ENCODE measurements at places on chromosomes 6 and 20.

GRCh38 chr20:45307076-45307640, 518 bp downstream of the RBPJL start:
- no peak for DNase-seq

DNA sequence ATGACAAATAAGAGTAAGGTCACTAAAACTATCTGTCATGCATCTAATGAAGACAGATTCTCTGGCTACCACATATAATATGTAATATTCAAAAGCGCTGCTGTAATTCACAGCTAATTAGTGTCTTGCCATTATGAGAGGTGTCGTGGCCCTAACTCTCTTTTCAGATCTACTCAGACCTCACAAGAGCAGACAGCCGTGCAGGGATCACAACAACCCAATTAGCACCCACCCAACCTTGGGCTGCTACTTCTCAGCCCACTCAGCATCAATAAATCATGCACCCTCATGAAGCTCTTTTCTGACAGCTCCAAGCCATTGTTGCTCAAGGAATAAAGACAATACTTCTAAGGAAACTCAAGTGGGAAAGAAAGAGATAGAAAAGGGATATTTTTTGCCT, 61.5 kb downstream of the FRK start:
- no peak for DNase-seq

DNA sequence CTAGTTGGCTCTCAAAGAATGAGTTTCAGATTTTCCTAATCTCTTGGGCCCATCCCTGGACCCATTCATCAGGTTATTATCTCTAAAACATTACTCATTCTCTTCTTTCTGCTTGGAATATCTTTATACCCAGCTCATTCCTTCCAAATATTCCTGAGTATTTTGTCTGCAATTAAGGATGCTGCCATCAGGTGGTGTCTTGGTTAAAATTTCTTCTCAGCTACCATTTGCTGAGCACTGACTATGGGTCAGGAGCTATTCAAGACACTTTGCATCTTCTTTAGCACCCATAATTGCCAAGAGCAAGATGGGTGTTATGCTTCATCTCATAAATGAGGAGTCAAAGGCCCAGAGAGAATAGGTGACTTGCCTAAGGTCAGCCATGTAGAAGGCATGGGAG, 8.4 kb downstream of the SUN5 start:
- DNase-seq, result no peak

- no peak for DNase-seq
Observed at GRCh38 chr6:121492536-121492935, 57.1 kb downstream of the GJA1 start.

- peak; percentile 63 for DNase-seq
Observed at GRCh38 chr20:1764136-1765033, 106.8 kb upstream of the SIRPG start.

- DNase-seq, result no peak
Observed at GRCh38 chr20:56845546-56846086, 216.5 kb downstream of the TFAP2C start.

DNA sequence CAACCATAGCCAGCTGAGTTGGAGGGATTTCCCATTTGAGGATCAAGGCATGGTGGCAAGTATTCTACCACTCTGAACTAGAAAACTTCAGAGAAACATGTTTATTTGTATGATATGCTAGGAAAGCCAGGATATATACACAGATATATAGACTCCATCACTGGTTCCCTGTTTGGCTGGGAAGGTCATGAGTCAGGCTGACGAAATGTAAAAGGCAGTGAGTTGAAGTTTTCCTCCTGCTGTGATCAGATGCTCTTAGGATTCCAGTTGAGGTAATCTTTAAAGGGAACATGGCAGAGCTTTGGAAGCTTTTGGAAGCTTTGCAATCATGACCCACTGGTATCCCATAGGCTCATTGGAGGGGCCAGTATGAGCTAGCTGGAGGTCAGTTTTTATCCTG, 1369.1 kb downstream of the EPHA7 start:
- DNase-seq, result no peak

- no peak for DNase-seq
Observed at GRCh38 chr6:21744331-21744730, 150.8 kb downstream of the SOX4 start.

DNA sequence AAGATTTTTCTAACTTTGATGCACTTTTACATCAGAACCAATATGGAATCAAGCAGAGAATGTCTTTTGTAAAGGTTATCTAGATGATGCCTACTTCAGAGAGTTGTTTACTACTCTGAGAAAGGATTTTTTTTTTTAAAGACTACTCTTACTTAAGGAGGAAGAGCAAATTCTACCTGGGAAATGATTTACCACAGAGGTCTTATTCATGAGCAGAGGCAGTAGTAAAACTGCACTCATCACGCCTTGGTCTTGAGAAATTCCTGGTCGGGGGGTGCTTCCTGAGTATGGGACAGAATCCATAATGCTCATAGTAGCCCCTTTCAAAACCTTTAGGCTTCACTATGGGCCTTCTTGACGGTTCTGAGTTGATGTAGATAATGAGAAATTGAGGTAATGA, 241.8 kb upstream of the PREP start:
- no peak for DNase-seq

GRCh38 chr6:147933224-147933623, 409.4 kb upstream of the SASH1 start:
- DNase-seq, result no peak

GRCh38 chr6:6556738-6557503, 31.6 kb upstream of the LY86 start:
- peak; percentile 37 for DNase-seq

GRCh38 chr20:9137001-9137400, 68.1 kb downstream of the PLCB4 start:
- no peak for DNase-seq

- peak; percentile 49 for DNase-seq
Observed at GRCh38 chr6:2877960-2878359, 25.1 kb downstream of the SERPINB9 start.

GRCh38 chr20:62430866-62431447, 3.6 kb upstream of the RBBP8NL start:
- no peak for DNase-seq

DNA sequence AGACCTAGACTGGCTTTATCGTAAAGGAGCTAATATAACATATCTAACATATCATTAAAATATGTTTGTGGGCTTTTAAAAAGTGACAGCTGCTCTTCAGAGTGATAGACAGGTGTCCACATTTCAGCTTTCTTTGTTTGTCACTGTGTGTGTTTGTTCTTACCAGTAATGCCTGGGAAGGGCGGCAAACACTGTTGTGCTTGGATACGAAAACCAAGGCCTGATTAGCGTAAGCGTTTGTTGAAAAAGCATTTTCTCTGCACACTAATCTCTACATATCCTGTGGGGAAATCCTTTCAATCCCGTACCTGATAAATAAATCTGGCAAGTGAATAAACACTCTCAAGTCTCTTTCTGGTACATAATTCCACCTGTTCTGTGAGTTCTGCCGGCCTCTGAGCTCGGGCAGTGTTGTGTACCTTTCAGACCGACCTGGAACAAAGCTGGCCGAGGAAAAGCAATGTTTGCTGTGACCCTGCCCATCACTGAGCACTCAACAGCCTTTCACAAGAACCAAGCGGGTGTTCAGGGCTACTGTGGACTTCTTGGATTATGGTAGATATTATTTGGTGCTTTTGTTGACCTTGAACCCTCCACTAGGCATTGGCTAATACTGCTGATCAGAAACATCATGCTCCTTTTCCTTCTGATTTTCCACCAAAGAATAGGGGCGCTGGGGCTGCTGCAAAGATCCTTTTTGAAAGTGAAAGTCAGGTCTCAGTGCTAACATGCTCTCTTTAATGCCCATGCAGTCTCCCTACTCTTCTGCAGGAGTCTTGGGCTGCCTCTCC, 100.4 kb downstream of the CD83 start:
- DNase-seq, result no peak

- DNase-seq, result no peak
Observed at GRCh38 chr20:20344476-20344875, 23.4 kb upstream of the INSM1 start.

DNA sequence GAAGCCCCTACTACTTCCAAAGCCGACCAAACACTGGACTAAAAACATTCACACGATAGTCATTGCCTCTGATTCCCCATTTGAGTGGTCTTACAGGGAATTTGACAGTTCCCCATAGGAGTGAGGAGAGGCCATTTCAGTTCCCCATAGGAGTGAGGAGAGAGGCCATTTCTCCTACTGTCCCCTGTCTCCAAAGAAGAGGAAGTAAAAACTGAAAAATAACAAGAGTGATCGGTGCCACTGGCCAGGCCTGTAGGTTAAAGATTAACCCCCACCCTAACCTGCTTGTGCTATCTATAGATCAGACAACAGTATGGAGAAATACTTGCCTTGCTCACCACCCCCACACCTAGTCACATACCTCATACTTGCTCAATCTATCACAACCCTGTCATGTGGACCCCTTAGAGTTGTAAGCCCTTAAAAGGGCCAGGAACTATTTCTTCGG, 204.0 kb upstream of the MOCS1 start:
- no peak for DNase-seq

DNA sequence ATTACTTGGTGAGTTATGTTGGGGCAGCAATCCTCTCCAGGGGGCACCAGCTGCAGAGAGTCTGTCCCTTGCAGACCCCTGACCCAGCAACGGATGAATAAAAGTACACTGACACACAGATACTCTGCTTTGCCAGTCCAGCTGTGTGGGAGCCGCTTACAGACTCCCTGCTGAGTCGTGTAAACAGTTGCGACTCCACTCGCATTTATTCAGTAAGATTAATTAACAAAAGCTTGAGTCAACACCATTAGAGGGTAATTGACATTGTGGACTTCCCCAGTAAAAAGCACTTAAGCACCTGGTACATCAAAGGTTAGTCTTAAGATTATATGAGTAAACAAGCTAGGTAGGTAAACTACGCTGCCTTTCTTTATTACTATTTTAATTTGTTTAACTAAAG, 92.0 kb upstream of the TMEM181 start:
- DNase-seq, result no peak

DNA sequence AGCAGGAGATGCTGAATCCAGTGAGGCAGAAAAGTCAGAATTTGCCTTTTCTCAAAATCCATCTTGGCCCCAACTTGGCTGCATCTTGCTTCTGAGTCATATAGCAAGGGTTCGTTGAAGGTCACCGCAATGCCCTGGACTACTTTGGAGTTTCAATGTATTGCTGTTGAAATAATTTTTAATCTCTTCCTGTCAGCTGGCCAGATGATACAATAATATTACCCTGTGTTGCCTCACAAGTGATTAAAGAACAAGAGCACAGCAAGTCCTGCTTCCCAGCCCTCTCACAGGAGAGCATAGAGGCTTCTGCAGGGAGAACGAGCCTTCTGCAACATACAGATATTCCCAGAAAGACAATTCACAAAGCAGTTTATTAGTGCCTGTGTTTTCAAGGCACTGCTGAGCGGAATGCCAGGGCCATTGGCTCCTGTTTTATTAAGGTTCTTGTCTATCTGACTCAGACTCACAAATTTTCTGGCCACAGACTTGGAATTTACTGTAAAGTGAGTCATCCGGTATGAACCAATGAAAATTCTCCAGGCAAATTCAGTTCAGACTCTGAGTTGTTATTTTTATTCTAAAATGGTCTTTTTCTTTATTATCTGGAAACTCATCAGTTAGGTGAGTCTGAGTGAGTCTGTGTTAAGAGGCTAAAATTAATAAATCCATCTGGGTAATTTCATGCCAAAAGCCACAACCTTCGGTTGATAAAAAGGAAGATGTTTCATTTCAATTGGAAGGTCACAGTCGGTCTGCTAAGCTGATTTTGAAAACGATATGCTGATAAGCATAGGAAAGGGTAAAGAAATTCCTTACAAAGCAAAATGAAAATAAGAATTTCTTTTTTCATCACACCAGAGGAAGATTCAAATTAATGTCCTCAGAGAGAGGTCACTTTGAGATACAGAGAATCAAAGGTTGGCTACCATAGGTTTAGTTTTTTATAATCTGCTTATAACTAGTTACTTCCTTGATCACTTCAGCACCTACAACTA, 289.4 kb upstream of the STXBP5 start:
- DNase-seq, result no peak

DNA sequence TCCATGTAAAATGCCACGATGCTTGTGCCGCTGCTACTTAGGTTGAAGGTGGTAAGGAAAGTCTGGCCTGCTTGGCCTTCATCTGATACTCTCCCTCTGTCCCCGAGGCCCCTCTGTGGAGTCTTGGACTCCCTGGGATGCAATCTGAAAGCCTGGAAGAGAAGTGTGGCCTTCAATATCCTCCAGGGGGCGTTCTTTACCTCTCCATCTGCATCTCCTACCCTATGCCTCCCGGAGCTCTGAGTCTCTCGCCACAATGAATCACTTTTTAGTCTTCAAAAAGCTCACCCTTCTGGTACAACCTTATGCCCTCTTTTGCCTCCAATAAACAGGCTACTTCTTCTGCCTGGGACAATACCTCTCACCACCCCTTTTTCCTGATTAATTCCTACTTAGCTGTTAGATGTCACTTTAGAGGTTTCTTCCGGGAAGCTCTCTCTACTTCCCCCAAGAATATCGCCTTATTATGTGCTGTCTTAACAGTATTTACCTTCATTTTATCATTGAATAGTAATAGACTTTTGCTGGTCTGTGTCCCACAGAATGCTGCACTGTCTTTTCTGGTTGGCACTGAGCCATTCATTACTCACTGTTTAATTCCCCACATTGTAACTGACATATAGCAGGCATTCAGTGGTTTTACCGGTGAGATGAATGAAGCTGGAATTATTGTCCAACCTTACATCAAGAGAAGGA, 13.9 kb upstream of the ATG5 start:
- DNase-seq, result peak; percentile 55

GRCh38 chr6:25297039-25297441, 17.9 kb downstream of the CARMIL1 start:
- no peak for DNase-seq

GRCh38 chr20:35912881-35913280, 41.4 kb downstream of the SCAND1 start:
- DNase-seq, result no peak

GRCh38 chr6:39420300-39421265, 98.1 kb upstream of the KCNK16 start:
- no peak for DNase-seq

GRCh38 chr6:161557333-161558107, 283.7 kb upstream of the AGPAT4 start:
- DNase-seq, result no peak

- DNase-seq, result peak; percentile 57
Observed at GRCh38 chr6:16413399-16413798, 175.0 kb downstream of the GMPR start.

DNA sequence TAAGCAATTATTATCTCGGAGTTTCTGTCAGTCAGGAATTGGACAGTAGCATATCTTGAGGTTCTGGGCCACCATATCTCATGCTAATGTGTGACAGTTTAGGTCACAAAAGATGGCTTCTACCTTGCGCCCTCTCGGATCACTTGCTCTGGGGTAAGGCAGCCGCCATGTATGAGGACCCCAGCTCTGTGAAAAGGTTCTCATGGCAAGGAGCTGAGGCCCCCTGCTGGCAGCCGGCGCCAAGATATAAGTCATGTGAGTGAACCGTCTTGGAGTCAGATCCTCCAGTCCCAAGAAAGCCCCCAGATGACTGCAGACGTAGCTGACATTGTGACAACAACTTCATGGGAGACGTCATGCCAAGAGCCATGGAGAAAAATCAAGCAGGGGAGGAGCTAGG, 670.8 kb downstream of the KIF16B start:
- DNase-seq, result no peak

- no peak for DNase-seq
Observed at GRCh38 chr20:31915491-31916280, 36.2 kb downstream of the PDRG1 start.
